Fibroblast of villous mesenchyme (primary cell): ENCODE measurements at places on chromosomes 5 and 9.

- DNase-seq: no peak
Measured at GRCh38 chr9:83138422-83139135, 75.6 kb upstream of the RASEF start.

- DNase-seq: no peak
Measured at GRCh38 chr9:113542006-113542405, 78.5 kb downstream of the RGS3 start.

GRCh38 chr5:16585041-16585667, 31.6 kb downstream of the RETREG1 start:
- DNase-seq: no peak

DNA sequence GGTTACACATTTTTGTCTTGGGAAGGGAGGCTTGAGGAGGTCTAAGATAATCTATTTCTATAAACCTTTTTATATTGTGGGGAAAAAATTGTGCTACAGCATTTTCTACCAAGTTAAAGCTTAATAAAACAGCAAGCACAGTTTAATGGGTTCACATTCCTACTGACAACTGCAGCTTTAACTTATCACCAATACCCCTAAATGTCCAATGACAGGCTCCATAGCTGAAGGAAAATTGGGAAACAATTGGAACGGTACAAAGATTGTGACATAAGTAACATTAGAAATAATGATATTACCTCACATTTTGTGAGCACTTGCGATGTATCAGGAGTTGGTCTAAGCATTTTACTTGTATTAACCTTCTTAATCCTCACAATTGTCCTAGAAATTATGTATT, 79.5 kb upstream of the HAPLN1 start:
- DNase-seq: no peak

DNA sequence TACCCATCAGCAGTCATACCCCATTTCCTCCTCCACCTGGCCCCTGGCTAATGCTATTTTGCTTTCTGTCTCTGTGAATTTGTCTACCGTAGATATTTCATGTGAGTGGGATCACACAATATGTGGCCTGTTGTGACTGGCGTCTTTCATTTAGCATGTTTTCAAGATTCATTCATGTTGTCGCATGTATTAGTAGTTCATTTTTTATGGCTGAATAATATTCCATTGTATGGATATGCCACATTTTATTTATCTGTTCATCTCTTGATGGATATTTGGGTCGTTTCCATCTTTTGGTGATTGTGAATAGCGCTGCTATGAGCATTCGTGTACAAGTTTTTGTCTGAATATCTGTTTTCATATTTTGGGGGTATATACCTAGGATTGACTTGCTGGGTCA, 33.9 kb downstream of the PSD2 start:
- DNase-seq: no peak

DNA sequence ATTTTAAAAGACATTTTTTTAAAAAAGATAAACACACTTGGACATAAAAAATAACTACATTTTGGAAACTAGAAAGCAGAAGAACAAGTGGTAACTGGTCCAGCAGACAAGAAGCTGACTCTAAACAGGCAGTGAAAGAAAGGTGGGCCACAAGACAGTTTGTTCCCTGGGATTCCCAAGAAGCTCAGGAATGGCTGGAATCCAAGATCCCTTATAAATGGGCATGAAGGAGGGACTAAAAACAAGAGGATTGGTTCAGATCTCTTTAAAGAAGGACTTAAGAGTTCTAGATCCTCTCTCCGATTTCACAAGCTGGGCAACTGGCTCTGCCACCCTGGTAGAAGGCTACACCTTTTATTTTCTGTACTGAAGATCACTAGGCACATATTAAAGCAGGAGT, 102.8 kb downstream of the ARL15 start:
- DNase-seq: no peak

- DNase-seq: no peak
Measured at GRCh38 chr9:79551994-79552393, 19.8 kb upstream of the TLE4 start.

- no peak for DNase-seq
Measured at GRCh38 chr5:145161391-145161790, 673.8 kb downstream of the PRELID2 start.

DNA sequence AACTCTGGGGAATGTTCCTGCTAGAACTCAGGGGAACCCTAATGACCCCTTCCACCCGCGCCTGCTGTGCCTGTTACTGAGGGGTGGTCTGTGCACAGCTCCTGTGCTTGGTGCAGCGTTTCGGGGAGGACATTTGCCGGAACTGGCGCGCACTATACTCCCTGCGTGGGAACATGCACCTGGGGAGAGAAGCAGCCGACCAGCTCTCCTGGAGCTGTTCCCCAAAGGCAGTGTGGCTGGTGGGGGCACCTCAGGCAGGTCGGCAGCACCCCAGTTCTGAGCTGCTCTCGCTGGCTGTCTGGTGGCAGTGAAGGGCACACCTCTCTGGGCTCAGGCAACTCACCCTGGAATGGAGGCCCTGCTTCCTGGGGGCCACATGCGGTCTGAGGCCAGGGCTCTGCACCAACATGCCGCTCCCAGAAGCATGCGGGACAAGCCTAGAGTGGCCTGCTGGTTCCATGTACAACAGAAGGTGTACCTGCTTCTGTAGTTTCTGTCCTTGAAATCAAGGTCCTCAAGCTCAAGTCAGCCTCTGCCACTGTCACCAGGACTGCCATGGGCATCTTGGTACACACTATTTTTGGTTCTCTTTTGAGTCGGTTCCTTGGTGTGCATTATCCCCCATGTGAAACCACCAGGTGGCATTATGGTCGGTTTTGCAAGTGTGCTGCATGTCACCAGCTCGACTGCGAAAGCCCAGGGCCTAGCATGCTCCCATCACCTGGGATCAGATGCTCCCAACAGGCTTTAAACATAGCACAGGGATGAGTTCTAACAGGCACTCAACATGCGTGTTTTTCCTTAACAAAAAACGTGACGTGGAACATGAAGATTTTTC, 7.8 kb upstream of the MRNIP start:
- DNase-seq: peak; percentile 12

GRCh38 chr5:53777864-53778618, 217.6 kb downstream of the NDUFS4 start:
- DNase-seq: no peak

DNA sequence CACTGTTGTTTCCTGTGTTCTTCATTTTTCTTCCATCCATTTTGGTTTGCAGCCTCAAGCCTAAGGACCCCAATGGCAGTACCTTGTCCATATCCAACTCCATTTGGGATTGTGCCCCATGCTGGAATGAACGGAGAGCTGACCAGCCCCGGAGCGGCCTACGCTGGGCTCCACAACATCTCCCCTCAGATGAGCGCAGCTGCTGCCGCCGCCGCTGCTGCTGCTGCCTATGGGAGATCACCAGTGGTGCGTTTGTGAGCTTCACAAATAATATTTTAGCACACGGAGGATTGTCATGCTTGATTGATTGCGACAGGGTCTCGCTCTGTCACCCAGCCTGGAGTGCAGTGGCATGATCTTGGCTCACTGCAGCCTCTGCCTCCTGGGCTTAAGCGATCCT, 136.8 kb downstream of the TLE4 start:
- DNase-seq: no peak

DNA sequence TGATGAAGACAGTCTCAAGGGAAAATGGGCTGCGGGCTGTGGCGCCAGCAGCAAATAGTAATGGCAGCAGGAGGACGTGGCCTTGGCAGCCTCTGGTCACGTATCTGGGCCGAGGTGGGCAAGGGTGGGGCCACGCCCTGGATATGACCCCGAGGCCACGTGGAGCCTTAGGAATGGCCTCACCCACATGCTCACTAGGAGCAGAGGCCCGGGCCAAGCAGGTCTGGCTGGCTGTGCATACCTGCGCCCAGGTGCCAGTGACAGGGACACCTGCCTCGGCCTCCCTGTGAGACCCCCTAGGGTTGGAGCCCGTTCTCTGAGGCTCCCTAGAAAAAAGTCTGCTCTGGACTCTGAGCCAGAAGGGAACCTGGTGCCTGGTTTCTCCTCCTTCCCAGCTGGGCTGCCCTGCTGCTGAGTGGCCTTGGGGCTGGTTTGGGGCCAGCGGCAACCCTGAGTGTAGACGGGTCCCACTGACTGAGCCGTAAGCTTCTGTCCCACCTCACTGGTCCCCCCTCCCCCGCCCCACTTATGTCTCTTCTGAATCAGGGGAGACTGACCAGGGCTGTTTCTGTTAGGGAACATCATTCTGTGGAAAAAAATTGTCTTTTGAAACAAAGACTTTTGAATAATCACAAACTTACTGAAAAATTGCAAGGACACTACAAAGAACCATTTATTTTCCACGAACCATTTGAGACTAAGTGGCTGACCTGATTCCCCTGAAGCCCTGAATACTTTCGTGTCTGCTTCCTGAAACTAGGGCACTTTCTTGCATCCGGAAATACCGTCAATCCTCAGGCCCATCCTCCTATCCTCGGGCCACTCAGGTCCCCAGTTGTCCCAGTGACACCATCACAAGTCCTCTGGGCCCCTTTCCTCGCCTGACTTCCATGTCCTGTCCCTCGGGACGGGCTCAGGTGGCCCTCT, 60.8 kb downstream of the WNK2 start:
- DNase-seq: no peak

GRCh38 chr9:7653262-7653661, 146.3 kb downstream of the DMAC1 start:
- DNase-seq: no peak

DNA sequence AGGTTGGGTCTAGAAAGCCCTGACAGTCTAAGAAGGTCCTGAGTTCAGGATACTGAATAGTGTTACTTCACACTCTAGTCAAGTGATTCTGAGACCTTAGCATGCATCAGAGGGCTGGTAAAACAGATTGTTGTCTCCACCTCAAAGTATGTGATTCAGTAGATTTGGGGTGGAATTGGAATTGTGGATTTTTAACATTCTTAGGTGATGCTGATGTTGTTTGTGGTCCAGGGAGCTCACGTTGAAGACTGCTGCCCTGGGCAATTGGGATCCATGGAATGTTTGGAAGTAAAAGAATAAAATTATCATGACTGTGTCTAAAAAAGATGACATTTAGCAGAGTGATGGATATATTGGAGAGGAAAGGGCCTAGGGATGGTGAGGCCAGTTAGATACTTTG, 75.6 kb downstream of the VCAN start:
- DNase-seq: no peak

- no peak for DNase-seq
Measured at GRCh38 chr5:142219146-142219545, 105.7 kb downstream of the SPRY4 start.

- DNase-seq: peak; percentile 76
Measured at GRCh38 chr9:72362118-72362531, 2.9 kb downstream of the ZFAND5 start.

DNA sequence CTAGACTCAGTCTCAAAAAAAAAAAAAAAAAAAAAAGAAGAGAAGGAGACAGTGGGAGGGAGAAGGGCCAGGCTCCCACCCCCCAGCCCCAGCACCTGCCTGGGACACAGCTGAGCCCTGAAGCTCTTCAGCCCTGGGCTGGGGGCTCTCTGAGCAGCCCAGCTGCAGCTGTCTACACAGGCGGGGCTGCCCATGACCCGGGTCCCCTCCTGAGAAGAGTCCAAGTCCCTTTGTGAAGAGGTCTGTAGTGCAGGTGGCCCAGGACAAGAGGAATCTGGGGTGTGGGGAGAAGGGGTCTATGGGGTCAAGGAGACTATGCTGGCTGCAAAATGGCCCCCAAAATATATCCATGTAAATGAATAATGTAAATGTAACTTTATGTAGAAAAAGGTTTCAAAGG, 6.7 kb upstream of the LCN2 start:
- no peak for DNase-seq

DNA sequence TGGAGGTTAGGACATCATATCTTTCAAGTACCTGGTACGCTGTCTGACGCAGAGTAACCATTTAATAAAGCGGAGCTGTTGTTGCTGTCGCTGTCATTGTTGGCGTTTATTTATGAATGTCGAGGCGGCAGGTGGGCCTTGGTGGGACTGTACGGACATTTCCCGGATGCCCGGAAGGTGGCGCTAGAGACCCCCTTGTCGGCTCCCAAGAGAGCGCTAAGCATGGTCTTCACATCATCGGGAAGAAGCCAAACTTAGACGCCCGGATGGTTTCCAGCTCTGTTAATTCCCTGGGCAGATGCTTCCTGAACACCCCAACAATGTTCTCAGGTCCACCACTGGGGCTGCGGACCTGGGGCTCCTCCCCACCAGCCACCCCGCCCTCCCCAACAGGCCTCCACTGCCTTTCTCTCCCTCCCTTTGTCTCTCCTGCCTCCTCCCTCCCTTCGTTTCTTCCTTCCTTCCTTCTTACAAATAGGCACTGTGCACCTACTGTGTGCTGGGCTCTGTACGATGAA, 54.1 kb downstream of the DUSP1 start:
- DNase-seq: peak; percentile 84

- DNase-seq: no peak
Measured at GRCh38 chr5:75666801-75667200, 50.4 kb downstream of the POC5 start.

- peak; percentile 65 for DNase-seq
Measured at GRCh38 chr9:114894206-114894605, 36.2 kb downstream of the TNFSF8 start.

GRCh38 chr5:98497418-98497817, 276.0 kb upstream of the RGMB start:
- no peak for DNase-seq

- peak; percentile 57 for DNase-seq
Measured at GRCh38 chr5:148482697-148483462, 99.1 kb downstream of the FBXO38 start.

- DNase-seq: peak; percentile 88
Measured at GRCh38 chr9:116238225-116238624, 84.6 kb downstream of the PAPPA start.

DNA sequence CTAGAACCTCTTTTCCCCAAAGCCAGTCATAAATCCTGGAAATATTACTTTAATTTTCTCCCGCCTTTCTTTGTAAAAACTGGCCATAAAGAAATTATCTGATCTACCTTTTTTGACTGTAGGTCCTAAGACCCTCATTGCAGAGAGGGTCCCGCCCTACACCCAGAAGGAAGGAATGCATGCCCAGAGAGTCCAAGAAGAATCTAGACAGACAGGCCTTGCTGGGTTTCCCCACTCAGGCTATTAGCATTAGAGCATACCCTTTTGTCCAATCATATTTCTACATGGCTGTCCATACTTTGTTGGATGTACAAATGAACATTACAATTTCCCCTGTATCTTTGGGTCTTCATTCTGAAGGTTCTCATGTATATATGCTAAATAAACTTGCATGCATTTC, 1.9 kb upstream of the ATG10 start:
- no peak for DNase-seq

DNA sequence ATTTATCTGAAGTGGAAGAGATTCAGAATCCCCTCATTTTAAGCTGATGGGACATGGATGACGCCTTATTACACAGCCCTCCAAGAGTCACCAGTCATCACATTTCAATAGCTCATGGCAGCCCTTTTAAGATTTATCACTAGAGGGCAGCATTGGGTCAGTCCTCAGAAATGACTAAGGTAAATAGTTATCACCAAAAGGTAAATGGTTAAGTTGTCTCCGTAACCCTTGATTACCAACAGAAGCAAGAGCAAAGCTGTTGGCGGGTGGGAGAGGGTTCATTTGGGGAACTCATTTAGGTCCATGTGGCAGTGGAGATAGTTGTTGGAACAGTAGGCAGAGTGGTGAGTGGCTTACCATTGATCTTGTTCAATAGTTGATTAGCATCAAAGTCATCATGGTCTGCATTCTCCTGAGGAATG, 12.0 kb upstream of the C9 start:
- peak; percentile 55 for DNase-seq
